ENCODE measurements at places on chromosomes 12 and 14. TPM values are rescaled to one million over a fixed set of nuclear protein-coding genes. Genes with fewer than 3 reads are reported as not detected.

GRCh38 chr14:33404964-33405574 is 466.4 kb downstream of the NPAS3 start:
- no peak for DNase-seq

- DNase-seq, result no peak
Observed at GRCh38 chr14:68168460-68169109, 349.0 kb downstream of the RAD51B start.

GRCh38 chr14:89540830-89541470 is 123.9 kb upstream of the FOXN3 start:
- no peak for DNase-seq

GRCh38 chr12:90172524-90172923 is 463.9 kb upstream of the ATP2B1 start:
- no peak for DNase-seq

GRCh38 chr12:131321988-131322387 is 368.3 kb downstream of the ADGRD1 start:
- DNase-seq, result no peak

DNA sequence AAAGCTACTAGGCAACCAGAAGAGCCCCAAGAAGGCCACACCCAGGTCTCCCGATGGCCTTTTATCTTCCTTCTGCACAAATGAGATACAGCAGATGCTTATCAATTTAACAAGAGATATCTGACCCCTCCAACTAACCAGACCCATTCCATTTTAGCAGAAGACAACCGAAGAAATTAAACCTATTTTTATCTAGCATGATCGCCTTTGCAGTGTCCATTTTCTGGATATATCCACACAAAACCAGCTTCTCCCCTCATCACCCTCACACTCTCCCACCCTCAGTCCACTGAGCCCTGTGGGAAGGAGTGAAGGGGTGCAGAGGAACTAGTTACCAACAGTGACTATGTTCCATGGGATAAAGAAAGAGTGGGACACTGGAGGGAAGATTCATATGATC is 20.9 kb upstream of the DHRS4 start:
- no peak for DNase-seq

GRCh38 chr12:123670882-123671728 is at the start of gene TCTN2:
Gene TCTN2, plus strand, starts transcription at chr12:123671113. Its CDS starts 128 bp downstream, at chr12:123671241.
- DNase-seq, result peak; percentile 39

- DNase-seq, result no peak
Observed at GRCh38 chr12:88493636-88494035, 86.6 kb downstream of the KITLG start.

DNA sequence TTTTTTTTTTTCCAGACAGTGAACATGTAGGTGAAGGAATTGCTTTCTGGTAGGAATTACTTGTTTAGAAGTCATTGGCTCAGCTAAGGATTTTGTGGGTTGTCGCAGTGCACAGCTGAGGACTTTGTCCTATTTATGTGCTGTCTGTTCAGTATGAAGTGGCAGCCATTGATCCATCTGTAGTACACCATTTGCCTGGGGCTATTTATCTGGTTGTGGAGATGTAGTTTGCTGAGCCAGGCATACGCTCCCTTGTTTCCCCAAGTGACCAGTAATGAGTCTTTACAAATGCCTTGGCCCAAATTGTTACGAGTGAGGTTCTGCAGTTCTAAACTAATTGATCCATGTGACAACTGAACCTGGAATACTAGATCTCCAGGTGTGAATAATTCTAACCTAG is 140.1 kb downstream of the NRXN3 start:
- no peak for DNase-seq

- no peak for DNase-seq
Observed at GRCh38 chr12:663293-663871, at the start of gene NINJ2. Gene NINJ2, minus strand, starts transcription at chr12:663445. Its CDS starts 85 bp downstream, at chr12:663360.

GRCh38 chr12:22850185-22850584 is 225.2 kb downstream of the ETNK1 start:
- DNase-seq, result no peak

- DNase-seq, result no peak
Observed at GRCh38 chr12:64825143-64826021, 935 bp downstream of the TBC1D30 start.

DNA sequence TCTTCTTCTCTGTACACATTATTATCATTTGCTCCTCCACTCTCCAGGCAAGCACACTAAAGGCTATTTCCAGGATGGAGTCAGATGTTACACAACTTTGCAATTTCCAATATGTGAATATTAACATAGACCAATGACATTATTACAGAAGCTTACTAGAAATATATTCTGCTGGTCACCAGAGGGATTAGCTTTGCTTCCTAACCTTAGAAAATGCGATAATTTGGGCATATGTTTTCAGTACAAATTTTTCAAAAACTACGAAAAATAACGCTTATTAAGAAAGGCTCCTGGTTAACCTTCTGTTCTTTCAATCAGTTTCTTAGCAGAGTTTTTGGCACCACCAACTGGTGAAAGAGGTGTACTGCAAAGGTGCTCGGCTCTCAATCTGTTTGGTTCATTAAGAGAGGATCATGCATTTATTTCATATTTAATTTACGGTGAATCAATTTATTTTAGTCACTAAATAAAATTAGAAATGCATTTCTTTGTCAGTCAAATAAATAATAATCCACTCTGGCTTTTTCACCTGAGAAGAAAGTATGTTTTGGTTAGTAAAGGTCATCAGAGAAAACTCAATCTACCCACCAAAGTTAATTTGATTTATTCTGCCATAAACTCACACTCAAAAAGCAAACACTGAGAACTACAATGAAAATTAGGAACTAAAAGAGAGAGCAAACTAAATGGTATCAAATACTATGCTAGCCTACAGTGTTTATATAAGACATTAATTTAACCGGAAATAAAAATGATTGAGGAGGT is 39.2 kb downstream of the EFCAB11 start:
- peak; percentile 42 for DNase-seq

- no peak for DNase-seq
Observed at GRCh38 chr12:104448451-104448850, 8.3 kb upstream of the CHST11 start.

- no peak for DNase-seq
Observed at GRCh38 chr14:22838631-22839041, 2.3 kb downstream of the MMP14 start.

Gene CRIP1
- total RNA-seq, result 1,056 TPM

Gene NRXN3
- total RNA-seq, result not detected

Gene R3HDM2
- 56.5 TPM for total RNA-seq

Gene ADAMTS20
- not detected for total RNA-seq

Gene PITPNM2
- 26.4 TPM for total RNA-seq

Gene RNASE7
- not detected for total RNA-seq

Gene SMCO3
- not detected for total RNA-seq
